ENCODE measurements at places on chromosomes 11 and 22.

- DNase-seq: peak; percentile 54
These were observed 6.9 kb downstream of the KMT5B start for GRCh38 chr11:68206211-68206610.

GRCh38 chr22:42078469-42079318 lies 806 bp upstream of the SMDT1 start:
- no peak for DNase-seq

DNA sequence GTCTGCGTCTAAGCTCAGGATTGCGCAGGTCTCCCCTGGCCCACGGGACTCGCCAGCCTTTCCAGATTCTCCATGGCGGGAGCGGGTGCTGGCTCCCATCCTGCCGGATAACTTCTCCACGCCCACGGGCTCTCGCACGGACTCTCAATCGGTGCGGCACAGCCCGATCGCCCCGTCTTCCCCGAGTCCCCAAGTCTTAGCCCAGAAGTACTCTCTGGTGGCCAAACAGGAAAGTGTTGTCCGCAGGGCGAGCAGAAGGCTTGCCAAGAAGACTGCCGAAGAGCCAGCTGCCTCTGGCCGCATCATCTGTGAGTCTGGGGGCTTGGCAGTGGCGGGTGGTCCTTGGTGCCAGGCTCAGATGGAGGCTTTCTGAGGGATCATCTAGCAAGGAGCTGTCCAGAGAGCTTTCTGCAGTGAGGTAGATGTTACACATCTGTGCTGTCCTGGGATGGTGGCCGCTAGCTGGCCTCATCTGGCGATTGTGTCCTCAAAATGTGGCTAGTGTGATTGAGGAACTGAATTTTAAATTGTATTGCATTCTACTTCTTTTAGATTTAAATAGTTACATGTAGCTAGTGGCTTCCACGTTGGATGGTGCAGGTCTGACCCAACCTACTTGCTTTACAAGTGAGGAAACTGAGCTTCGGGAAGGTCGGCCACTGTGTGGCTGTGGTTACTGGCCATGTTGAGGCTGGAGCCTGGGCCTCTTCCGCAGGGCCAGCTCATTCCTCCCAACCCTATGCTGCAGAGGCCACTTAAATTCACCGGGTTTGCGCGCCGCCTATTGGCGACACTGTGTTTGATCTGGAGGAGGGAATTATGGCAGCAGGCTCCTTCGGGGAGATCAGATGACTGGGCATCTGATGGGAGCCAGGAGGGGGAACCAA lies 6.7 kb downstream of the INCENP start:
- DNase-seq: no peak

DNA sequence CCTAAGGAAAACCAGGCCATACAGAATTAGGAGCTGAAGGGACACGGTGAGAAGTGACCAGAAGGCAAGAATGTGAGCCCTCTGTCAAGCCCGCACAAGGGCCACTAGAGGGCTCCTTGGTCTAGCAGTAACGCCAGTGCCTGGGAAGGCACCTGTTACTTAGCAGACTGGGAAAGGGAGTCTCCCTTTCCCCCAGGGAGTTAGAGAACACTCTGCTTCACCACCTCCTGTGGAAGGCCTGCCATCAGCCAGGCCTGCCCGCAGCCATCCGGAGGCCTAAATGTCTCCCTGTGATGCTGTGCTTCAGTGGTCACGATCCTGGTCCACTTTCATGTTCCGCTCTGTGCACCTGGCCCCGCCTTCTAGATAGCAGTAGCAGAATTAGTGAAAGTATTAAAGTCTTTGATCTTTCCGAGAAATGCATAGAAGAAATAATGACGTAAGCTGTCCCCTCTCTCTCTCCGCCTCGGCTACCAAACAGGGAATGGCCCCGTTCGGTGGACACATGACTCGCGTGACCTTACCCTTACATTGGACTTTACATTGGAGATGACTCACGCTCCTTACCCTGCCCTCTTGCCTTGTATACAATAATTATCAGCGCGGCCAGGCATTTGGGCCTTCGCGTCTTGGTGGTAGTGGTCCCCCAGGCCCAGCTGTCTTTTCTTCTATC lies 10.7 kb upstream of the GSTP1 start:
- peak; percentile 65 for DNase-seq

DNA sequence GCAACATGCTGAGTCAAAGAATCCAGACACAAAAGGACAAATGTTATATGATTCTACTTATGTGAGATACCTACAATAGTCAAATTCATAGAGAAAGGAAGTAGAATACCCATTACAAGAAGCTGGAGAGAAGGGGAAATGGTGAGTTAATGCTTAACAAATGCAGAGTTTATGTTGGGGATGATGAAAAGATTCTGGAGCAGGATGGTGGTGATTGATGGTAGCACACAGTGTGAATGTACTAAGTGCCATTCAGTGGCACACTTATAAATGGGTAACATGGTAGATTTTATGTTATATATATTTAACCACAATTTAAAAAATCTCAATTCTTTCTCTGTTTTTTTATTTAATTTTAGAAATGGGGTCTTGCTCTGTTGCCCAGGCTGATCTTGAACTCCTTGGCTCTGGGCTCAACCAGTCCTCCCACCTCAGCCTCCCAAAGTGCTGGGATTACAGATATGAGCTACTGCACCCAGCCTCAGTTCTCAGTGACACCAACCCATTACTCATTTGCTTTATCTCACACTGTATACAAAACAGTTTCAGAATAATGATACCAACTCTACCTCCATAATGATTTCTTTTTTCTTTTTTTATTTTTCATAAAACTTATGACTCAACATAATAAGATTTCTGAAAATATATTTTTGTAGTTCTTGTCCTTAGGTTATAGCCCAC lies 9.6 kb upstream of the RELA start:
- no peak for DNase-seq

DNA sequence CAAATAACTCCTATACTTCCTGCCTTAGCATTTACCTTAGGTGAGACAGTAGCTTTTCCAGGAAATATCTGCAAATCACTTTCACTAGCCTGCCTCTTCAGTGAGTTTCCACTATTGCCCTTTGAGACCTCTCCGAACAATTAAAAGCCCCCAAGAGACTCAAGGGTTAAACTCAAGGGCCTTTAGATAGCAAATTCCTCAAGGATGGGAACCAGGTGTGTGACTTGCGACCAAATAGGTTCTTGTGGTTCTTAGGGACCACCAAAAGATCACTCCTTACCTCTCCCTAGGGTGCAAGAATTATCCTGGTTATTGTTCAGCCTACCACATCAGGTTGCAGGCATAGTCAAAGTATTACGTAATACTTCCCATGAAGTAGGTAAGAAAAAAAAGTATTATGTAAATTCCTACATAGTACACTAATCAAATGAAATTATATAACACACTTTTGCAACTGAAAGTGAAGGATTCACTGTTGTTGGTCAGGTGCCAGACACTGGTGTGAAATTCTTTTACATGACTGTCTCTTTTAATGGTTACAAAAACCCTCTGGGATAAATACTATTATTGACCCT lies 1.4 kb upstream of the RDX start:
- DNase-seq: no peak

DNA sequence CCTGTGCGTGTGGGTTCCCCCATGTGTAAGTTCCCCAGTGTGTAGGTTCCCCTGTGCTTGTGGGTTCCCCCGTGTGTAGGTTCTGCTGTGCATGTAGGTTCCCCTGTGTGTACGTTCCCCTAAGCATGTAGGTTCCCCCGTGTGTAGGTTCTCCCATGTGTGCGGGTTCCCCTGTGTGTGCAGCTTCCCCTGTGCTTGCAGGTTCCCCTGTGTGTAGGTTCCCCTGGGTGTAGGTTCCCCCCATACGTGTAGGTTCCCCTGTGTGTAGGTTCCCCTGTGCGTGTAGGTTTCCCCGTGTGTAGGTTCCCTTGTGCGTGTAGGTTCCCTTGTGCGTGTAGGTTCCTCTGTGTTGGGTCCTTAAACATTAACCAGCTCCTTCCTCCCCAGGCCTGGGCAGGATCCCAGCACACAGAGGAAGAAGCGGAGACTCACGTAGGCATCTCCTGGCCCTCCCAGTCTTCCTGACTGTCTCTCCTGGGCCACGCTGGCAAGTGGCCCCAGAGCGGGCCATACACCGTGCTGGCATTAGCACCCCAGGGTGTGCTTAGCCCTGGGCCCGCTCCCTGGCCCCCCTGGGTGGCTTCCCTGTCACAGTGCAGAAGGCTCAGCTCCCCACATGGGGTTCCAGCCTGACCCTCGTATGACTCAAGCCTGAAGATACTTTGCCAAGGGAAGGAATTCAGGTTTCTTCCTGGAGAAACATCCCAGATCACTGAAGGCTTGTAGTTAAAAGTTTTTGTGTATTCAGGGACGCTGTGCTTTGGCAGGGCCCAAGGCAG lies 2.8 kb upstream of the GRAMD4 start:
- DNase-seq: no peak
